CD8-positive, alpha-beta T cell (primary cell): ENCODE measurements at places on chromosomes 12 and 14.

DNA sequence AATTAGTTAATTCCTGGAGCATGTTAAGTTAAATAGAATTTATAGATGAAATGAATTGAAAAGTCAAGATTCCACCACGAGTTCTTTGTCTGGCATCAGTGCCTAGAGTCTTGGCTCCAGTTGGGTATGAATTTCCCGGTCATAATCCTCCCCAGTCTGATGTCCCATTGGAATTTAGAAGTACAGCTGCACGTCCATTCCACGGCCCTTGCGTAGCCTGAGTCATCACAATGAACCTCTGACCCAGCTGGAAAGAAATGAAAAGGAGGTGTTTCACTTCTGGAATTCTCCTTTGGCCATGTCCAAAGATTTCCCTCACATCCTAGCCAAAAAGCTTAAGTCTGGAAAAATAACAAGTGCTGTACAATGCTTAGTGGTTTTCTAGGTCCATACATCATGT lies 122.7 kb downstream of the KICS2 start:
- DNase-seq, result no peak

DNA sequence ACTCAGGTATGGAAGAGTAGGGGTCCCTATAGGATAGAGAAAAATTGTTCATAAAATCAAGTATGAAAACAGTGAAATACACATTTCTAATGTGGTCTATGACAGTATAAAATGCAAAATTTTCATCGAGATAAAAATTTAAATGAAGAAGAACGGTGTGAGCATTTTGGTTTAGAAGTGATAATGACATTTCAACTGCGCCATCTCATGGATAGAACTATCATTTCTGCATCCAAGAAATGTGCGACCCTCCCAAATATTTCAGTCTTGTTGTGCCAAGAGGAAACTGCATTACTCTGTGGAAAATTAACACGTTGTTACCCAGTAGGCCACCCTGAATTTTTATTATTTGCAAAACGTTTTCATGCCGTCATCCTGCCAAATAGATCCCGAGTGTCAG lies 108.8 kb downstream of the CRACR2A start:
- no peak for DNase-seq

DNA sequence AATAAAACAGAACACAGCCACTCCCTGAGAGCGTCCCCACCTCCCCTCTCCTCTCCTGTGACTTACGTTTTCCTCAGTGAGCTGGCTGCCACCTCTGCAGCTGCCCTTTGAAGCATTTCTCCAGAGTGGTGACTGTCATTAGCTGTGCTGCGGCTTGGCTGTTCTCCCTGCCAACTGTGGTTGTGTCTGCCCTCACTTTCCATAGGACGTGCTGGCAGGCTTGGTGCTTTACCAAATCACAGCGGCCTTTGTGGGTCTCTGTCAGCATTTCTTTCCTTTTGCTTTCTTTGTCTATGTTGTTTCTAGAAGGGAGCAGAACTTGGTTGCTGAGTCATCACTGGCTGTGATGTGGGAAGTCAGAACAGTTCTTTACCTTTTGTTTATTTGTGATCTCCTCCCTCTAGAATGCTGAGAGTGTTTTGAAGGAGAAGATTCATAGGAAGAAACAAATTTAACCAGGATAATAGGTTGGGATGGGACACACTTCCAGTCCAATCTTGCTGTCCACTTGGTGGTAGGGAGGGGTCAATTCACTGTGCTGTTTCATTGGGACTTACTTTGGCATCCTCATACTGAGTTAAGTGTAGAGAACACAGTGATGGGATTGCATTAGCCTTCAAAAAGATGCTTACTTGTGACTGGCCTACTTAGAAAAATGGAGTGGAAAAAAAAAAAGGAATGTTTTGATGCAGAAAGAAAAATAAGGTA lies 88.2 kb downstream of the TMX1 start:
- DNase-seq, result no peak

- DNase-seq, result no peak
Measured at GRCh38 chr12:81167694-81168093, 89.8 kb downstream of the ACSS3 start.

DNA sequence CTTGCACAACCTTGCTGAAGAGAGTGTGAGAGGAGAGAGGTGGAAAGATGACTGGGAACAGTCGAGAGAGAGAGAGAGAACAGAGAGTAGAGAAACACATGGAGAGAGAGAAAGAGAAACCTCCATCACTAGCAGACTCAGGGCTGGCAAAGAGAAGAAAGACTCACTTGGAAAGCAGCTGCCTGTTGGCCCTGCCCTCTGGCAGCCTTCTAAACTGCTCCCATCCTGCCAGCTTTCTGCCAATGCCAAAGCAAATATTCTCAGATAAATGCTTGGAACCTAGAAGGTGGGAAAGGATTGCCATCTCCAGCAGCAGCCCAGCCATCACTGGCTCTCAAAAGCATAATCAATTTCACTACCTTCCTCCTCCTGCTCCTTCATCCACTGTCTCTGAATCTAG lies 107.9 kb upstream of the WSCD2 start:
- DNase-seq, result no peak

- no peak for DNase-seq
Measured at GRCh38 chr12:103997286-103997900, 31.7 kb downstream of the TDG start.

DNA sequence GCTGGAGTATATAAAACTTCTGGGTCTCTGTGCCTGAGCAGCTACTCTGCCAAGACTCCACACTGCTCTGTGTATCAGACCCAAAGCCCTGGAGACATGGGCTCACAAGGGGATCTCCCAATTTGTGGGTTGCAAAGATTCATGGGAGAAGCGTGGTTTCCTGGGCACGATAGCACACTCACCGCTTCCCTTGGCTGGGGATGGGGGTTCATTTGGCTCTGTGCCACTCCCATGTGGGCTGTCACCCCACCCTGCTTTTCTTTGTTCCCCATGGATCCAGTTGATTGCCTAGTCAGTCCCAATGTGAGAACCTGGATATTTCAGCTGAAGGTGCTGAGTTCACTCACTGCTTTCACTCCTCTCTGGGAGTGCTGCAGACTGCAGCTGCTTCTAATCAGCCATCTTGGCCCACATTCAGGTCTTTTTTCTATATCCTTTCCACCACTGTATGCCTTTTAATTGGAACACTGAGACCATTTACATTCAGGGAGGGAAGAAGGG lies 40.0 kb upstream of the PCNX4 start:
- no peak for DNase-seq

DNA sequence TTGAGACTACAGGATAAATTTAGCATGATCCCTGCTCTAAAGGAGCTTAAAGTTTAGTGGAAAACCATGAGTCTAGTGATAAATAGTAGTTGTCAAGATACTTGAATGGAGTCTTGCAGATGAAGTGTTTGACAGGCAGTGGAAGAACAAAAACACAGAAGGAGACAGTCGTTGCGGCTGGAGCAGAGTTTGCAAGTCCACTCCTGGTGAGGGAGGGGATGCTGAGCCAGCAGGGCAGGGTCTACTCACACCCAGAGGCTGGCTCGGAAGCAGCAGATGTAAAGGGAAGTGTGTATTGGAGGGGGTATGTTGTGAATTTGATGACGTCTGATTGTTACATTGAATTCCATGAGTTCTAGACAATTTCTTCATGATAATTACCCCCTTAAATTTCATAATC lies 61.3 kb downstream of the TRAF3 start:
- no peak for DNase-seq

DNA sequence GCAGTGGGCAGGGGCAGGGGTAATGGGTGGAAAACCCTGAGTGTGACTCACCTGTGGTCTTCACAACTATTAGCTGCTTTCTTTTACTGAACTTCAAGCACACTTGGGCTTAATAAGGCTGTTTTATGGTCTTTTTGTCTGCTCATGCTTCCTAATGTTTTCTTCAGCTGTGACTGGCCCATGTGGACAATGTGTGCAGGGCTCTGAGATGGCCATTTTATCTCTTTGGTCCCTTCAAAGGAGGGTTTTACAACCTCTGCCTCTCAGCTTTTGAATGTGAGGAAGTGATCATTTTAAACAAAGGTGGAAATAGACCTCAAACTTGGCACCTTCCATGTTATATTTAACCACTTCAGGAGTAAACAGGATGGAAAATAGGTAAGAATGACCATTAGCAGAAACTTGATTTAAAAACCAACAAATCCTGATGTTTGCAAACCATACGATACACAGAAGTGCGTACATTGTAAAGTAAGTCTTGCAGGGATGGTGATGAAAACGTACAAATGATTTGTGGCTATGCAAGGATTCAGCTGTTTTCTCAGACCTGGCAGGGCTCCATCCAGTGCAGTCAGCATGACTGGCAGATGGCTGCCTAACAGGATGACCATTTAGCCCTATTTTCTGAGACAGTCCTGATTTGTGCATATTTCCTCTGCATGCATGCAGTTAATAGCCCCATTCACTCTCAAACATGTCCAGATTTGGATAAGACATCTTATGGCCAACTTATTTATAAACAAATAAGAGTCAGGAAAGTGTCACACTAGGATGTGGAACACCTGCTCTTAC lies 103.2 kb downstream of the SLC38A4 start:
- no peak for DNase-seq

- DNase-seq, result no peak
Measured at GRCh38 chr12:1213205-1213604, 222.2 kb downstream of the ERC1 start.

DNA sequence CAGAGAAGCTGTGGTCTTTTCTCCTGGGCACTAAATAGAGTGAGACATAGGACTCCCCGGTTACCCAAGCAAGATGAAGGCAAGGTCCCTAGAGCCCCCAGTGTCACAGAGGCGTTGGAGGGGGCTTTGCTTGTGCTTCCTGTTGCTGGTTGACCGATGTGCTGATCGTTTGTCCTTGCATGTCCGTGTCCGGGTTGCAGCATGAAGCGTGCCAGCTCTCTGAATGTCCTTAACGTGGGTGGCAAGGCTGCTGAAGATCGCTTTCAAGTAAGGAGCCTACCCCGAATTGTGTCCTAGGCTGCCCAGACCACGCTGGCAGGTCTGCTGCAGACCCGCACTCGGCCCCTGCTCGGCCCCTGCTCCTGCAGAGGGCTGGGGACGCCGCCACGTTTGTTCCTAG lies 23.1 kb downstream of the XRCC3 start:
- DNase-seq, result no peak

GRCh38 chr12:128328961-128329360 lies 62.0 kb downstream of the TMEM132C start:
- DNase-seq, result no peak

DNA sequence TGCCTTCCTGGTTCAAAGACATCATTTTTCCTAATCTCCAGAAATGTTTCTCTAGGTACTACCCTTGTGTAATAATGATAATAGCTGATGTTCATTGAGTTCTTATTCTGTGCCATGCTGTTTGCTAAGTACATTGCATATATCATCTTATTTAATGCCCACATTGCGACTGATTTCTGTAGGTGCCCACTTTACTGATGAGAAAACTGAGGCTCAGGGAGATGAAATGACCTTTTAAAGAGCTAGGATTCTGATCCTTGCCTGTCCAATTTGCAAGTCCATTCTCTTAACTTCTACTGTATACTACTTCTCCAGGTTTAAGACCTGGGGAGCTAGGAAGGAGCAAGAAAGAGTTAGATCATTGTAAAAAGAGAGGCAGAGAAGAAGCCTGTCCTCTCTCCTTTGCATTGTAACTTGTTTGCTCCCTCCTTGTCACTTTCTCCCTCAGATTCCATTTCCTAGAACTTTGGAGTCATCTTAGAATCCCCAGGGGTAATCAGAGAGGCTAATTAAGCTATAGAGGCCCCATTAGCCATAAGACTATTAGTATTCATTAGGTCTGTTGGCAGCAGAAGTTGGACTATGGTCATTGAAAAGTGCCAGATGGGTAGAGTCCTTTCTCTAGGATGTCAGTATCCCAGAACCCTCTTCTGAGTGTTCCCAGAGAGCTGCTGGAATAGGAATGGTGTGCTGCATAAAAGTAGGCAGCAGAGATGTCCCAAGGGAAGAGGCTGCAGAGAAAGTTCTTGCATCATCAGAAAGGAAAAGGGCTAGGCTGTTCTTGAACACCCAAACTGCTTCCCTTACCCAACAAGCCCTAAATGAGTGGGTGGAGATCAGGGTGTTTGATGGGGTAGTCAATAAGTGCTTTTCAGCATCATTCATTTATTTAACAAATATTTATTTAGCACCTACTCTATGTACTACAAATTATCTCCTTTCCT lies 3.1 kb downstream of the DGKA start:
- no peak for DNase-seq

DNA sequence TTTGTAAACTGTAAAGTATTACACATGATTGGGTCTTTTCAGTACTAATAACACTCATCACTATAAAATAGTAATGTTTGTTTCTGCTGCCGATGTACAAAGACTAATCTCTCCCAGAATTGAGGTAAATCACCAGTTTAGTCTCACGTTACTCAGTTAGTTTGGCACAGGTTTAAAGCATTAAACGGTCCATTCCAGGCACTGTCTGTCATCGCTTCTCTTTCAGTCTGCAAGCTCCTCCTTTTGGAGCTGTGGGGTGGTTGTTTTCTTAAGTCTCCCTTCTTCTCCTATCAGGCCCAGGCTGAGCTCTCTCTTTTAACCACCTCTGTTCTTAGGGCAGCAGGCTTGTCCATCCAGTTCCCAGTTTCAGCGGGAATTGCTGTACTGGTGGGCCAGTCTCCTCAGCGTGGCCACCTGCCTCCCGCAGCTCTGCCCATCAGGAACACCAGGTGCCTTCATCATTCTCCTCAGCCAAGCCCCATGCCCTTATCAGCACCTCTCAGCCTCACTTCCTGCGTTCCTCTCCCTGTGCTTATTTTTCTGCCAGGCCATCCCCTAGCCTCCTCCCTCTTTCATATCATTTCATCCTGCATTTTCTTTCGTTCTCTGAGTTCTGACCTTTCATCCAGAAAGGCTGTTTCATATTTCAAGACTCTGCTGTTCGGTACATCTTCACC lies 149.0 kb downstream of the TGFB3 start:
- no peak for DNase-seq

- DNase-seq, result no peak
Measured at GRCh38 chr12:108270035-108270848, 68.9 kb downstream of the CMKLR1 start.

- peak; percentile 26 for DNase-seq
Measured at GRCh38 chr14:35046751-35047536, 872 bp downstream of the FAM177A1 start.

- DNase-seq, result no peak
Measured at GRCh38 chr14:68756000-68756481, 36.8 kb downstream of the ZFP36L1 start.

DNA sequence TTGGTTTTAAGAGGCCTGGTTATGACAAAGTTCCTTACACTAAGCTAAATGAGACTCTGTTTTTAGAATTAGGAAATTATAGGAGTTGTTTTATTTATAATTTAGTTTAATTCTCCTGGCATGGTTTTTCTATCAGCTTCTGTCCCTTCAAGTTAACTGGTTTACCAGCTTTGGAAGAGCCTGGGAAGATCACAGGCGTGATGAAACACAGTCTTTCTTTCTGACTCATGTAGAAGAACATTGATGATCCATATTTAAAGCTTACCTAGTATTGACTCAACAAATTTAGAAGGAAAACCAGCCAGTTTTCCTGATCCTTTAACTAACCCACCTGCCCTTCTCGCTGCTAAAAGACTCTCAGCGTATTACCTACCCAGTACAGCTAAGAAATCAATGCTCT lies 155.2 kb downstream of the TGFB3 start:
- DNase-seq, result no peak
